ENCODE measurements at places on chromosomes 13 and 19. TPM values are rescaled to one million over a fixed set of nuclear protein-coding genes. Genes with fewer than 3 reads are reported as not detected.

DNA sequence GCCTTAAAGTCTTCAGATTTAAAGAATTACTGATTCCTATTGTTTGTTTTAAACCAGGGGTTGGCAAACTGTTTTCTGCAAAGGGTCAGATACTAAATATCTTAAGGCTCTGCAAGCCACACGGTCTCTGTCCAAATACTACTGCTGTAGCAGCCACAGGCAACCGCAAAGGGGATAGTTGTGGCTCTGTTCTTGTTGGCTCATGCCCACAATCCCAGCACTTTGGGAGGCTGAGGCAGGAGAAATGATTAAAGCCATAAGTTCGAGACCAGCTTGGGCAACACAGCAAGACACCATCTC, 22.4 kb downstream of the RANBP3 start:
- no peaks in the 10 kb centered on the region for H3K36me3 ChIP-seq
- H3K4me3 ChIP-seq = no peak overlapping the region
- H3K27ac ChIP-seq = peak overlapping the region; percentile 33
- H3K4me1 ChIP-seq = peaks cover 27% of the 10 kb centered on the region
- DNase-seq = no peak

DNA sequence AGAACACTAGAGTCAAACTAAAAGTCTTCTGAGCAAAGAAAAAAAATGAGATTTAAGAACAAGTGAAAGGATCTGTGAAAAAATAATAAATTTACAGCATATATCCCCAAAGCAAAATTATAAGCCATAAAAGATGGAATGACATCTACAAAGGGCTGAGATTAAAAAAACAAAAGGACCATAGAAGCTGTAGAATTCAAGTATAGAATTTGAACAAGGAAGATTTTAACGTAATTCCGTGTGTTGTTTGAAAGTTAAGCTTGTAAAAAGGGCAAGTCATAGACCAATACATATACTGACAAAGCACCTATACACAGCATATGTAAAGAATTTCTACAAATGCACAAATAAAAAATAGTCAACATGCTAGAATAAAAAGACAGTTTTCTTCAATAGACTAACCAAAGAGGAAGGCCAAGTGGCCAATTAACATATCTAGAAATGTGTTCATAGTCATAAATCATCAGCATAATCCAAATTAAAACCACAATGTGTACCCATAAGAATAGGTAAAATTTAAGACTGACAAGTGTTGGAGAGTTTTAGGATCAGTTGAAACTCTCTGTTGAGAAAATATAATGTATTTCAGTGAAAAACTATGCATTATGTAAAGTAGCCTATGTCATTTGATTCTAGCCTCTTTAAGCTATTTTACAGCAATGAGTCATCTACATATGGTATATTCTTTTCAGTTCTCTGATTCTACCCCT, 674.9 kb downstream of the OLFM4 start:
- no peak for DNase-seq
- H3K27me3 ChIP-seq = no peaks in the 10 kb centered on the region
- H3K27ac ChIP-seq = no peak overlapping the region
- H3K36me3 ChIP-seq = no peaks in the 10 kb centered on the region

DNA sequence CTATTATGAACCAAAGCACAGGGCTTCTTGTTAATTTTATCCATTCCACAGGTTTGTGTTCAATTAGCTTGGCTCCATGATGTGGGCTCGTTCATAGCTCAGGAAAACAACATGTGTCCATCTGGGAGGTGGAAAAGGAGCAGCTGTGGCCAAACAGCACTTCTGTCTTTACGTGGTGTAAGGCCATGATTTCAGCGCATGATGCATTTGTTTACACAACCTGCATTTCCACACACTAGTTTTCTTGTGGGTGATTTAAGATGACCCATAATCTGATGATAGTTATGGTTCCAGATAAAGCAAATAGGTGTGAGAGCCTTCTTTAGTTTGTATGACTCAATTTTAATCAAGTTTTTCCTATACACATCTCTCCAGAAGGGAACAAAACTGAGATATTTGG, 101.7 kb downstream of the TNFRSF19 start:
- H3K27me3 ChIP-seq = no peaks in the 10 kb centered on the region
- H3K27ac ChIP-seq = no peak overlapping the region
- no peak overlapping the region for H3K4me3 ChIP-seq
- no peaks in the 10 kb centered on the region for H3K4me1 ChIP-seq
- no peaks in the 10 kb centered on the region for H3K36me3 ChIP-seq
- DNase-seq = no peak

DNA sequence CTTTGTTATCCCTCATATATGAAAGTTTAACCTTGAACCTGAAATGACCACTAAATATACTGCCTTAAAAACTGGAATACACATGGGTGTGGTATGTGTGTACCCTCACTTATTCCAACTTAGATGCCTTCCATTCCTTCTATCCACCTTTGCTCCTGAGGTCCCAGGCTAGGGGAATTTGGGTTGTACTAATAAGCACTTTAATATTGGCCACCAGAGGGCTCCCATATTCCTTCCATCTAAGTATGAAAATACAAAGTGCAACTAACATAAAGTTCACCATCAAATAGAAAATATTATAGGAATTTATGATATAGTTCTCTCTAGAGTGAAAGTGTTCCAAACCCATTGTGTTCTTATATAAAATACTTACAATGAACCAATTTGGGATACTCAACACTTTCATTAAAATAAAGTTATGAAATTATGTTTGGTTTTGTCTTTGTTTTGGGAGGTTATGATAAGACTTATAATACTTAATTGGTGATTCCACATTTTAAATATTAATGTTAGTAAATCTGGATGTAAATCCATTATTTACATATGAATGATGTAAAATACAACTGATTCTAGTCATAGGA, 62.3 kb downstream of the ITGBL1 start:
- no peaks in the 10 kb centered on the region for H3K4me1 ChIP-seq

TEX29 gene
- 1.4 TPM for total RNA-seq

- no peak for DNase-seq
- H3K4me1 ChIP-seq = no peaks in the 10 kb centered on the region
- no peak overlapping the region for H3K27ac ChIP-seq
- no peaks in the 10 kb centered on the region for H3K36me3 ChIP-seq
These were observed 91.2 kb downstream of the KATNAL1 start for GRCh38 chr13:30216111-30216510.

DNA sequence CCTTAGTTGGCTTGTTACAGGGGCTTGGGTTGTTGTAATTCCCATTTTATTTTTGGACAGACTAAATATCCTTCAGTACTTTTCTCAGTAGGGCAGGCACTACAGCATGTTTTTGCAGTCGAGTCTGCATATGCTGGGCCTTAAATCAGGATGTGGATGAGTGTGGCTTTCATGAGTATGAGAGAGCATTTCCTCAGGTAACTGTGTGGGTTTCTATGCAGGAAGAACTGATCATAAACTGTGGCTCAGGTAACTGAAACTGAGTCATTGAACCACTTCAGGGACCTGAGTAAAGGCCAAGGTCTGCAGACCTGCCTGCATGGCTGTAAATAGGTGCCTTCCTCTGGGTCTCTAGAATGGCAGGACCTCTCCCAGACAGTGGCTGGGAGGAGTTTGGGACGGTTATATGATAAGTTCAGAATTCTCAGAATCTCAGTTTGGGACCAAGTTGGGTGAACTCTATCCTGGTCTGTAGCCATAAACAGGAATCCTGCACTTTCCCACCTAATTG, 112.1 kb downstream of the ZNF737 start:
- no peak for DNase-seq
- H3K27me3 ChIP-seq = no peaks in the 10 kb centered on the region
- H3K36me3 ChIP-seq = no peaks in the 10 kb centered on the region
- no peak overlapping the region for H3K4me3 ChIP-seq
- H3K4me1 ChIP-seq = no peaks in the 10 kb centered on the region

ZNF439 gene
- total RNA-seq = 8.5 TPM

- no peak overlapping the region for H3K27ac ChIP-seq
- H3K27me3 ChIP-seq = no peaks in the 10 kb centered on the region
- H3K36me3 ChIP-seq = no peaks in the 10 kb centered on the region
These were observed 217.0 kb upstream of the OBI1 start for GRCh38 chr13:78875792-78876580.

- no peak for DNase-seq
- no peak overlapping the region for H3K4me3 ChIP-seq
- no peaks in the 10 kb centered on the region for H3K4me1 ChIP-seq
- H3K36me3 ChIP-seq = no peaks in the 10 kb centered on the region
These were observed 25.2 kb downstream of the DGKH start for GRCh38 chr13:42073683-42074082.

DNA sequence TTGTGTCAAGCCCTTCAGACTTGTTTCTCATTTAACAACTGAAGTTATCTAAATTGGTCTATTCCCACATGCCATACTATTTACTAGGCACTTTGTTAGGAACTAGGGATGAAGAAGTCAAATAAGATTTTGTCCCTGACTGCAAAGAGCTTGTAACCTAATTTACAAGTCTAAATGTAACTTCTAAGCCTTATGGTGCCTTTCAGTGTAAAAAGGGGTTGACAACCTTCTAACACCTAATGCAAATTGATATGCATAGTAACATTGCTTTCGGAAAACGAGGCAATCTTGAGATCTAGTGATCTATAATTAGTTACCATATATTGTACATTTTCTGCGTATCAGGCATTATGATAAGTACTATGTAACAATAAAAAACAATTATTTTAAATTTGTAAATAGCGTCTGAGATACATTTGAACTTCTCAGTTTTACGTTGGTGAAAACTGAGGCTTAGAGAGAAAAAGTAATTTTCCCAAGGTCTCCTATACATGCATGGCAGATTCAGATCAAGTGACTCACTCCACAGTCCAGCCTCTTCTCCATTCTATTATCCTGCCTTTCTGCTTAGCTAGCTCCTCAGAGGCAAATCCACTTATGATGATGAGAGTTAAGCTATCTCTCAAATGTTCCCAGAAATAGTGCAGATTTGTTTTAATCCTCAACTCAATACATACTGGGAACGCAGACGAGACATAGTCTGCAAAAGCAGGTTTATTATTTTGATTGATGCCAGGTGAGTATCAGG, 764.9 kb upstream of the SLITRK5 start:
- no peaks in the 10 kb centered on the region for H3K4me1 ChIP-seq
- H3K36me3 ChIP-seq = no peaks in the 10 kb centered on the region
- no peaks in the 10 kb centered on the region for H3K27me3 ChIP-seq
- no peak overlapping the region for H3K27ac ChIP-seq

DNA sequence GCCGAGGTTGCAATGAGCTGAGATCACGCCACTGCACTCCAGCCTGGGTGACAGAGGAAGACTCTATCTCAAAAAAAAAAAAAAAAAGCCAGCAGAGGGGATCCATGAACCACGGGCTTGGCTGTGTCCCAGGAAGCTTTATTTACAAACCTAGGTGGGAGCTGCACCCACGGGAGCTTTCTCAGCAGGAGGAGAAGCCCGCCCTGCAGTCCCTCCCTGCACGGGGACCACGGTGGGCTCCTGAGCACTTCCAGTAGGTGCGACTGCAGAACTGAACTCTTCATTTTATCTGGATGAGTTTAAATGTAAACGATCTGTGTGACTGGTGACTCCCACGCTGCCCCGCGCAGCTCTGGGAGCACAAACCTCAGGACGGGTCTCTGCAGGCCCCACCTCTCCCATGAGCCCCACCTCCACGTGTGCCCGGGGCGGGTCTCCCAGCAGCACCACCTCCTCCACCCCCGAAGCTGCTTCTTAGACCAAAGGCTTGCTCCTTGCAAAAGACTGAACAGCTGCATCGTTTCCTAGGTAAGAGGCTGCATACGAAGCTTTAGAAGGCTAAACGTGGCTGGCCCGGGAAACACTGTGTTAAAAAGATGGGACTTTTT, 66.4 kb downstream of the SPACA7 start:
- no peak overlapping the region for H3K27ac ChIP-seq
- H3K36me3 ChIP-seq = no peaks in the 10 kb centered on the region
- H3K4me1 ChIP-seq = no peaks in the 10 kb centered on the region
- H3K27me3 ChIP-seq = peaks cover 12% of the 10 kb centered on the region

- H3K4me1 ChIP-seq = peaks cover 6% of the 10 kb centered on the region
- no peaks in the 10 kb centered on the region for H3K27me3 ChIP-seq
- peaks cover 2% of the 10 kb centered on the region for H3K36me3 ChIP-seq
- no peak for DNase-seq
- no peak overlapping the region for H3K4me3 ChIP-seq
- peak overlapping the region; percentile 19 for H3K27ac ChIP-seq
These were observed 17.5 kb downstream of the MIPEP start for GRCh38 chr13:23871616-23872220.

CDC42EP5 gene
- total RNA-seq = 102 TPM

TGFBR3L gene
- total RNA-seq = 3.2 TPM

DNA sequence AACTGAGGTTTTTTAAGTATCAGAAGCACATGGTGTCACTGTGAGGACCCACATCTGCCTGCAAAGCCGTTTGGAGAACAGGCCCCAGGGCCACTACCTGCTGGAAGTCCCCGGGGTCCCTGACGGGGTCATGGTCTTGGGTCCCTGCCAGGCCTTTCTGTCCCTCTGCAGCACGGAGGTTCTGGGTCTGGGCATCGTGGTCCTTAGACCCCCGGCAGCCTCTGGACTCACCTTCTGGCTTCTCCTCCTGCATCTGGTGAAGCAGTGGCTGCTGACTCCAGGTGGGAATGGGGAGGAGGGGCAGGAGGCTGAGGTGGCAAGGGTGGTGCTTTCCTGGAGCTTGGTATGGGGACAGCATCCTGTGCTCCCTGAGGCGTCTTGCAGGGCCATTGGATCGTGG, 198.6 kb downstream of the TEX29 start:
- no peaks in the 10 kb centered on the region for H3K36me3 ChIP-seq
- no peak overlapping the region for H3K27ac ChIP-seq
- DNase-seq = no peak
- H3K4me3 ChIP-seq = no peak overlapping the region
- H3K4me1 ChIP-seq = no peaks in the 10 kb centered on the region

ZNF526 gene
- total RNA-seq = 14.1 TPM

AP1M2 gene
- total RNA-seq = 85.8 TPM

DNA sequence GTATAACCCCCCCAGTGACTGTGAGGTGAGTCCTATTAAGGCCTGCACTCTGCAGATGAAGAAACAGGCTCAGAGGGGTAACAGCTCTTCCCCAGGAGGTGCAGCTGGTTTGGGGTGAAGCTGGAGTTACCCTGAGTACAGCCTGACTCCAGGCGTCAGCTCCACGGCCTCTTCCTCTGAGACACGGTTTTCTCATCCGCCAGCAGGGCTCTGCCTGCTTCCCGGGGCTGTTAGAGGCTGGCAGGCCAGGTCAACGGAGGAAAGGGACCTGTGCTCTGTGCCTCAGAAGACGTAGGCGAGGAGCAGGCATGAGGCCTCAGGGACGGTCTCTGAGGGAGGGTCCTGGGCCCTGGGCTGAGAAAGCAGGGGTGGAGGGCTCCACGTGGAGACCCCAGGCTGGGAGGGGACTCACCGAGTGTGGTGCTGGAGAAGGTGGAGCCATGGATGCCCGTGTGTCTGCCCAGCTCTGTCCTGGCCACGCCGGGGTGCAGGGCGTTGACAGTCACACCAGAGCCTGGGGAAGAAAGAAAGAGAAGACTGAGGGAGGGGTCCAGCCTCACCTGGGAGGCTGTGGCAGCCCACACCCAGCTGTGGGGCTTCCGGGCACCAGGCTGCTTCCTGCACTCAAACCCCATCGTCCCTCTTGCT, 9.0 kb upstream of the GP6 start:
- no peak overlapping the region for H3K27ac ChIP-seq
- DNase-seq = no peak
- no peak overlapping the region for H3K4me3 ChIP-seq
- peaks cover 32% of the 10 kb centered on the region for H3K36me3 ChIP-seq
